ENCODE measurements at places on chromosomes 4 and X.

GRCh38 chrX:154797006-154797405 lies 8.3 kb downstream of the MPP1 start:
- no peak for DNase-seq

GRCh38 chrX:43910012-43910411 lies 27.8 kb upstream of the MAOB start:
- no peak for DNase-seq

DNA sequence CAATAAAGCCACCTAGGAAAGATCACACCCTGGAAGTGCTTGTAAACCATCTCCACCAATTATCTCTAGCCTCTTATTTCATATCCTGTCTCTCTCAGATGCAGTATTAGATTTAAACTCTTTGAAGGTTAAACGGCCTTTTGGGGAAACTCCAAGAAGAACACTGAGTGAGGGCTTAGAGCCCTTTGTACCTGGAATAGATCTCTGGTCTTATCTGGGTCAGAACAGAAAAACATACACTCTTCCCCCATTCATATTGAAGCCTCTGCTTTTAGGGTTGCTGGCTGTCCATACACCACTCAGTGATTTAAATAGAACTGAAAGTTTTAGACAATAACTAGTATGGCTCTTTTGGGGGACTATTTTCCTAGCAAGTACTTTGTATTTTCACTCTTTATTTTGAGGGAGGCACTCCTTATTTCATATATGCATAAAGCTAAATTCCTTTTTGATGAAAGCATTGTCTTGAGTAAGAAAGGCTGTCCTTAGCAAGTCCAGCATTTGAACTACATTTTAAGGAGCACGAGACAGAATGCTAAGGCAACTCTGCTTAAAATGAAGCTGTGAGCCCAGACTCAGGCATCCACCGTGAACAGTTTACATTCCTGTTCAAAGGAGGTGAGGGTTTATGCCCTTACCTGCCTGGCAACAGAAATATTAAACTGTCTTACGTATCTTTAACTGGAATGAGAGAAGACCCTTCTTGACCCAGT lies 17.4 kb downstream of the YY2 start:
- no peak for DNase-seq

- DNase-seq: no peak
Observed at GRCh38 chr4:140724760-140725159, 31.4 kb downstream of the TBC1D9 start.

- no peak for DNase-seq
Observed at GRCh38 chrX:17584248-17584681, 153.0 kb upstream of the SCML1 start.

DNA sequence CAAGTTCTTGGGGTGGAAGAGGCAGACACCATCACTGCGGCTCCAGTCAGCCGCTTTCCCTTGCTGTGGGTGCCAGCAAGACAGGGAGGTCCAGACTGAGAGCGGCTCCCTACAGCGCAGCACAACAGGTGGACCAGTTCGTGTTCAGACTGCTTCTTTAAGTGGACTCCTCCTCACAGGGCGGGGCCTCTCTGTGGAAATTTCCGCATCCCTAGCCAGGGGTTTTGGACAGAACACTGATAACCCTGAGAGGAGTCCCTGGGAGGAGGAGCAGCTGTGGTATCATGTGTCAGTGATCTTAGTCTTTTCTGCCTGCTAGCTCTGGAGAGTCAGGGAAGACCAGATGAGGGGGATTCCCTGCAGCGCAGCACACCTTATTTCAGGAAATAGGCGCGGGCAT lies 48.5 kb downstream of the MAGEC2 start:
- no peak for DNase-seq

DNA sequence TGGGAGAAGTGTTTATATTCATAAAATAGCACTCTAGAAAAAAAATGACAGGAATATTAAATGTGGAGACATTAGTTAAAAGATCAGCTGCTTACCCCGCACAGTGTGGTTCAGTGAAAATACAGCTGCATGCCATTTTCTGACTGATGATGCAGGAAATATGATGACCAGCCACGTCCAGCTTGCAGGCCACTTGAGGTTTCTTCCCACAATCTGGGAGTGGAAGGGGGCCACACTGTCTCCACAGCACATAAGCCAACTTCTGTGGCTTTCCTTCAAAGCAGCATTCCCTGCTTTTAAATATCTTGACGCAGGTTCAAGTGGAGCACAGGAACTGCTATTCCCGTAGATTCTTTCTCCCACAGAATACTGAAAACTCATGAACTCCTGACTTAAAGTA lies 173.4 kb upstream of the GALNT7 start:
- DNase-seq: no peak

DNA sequence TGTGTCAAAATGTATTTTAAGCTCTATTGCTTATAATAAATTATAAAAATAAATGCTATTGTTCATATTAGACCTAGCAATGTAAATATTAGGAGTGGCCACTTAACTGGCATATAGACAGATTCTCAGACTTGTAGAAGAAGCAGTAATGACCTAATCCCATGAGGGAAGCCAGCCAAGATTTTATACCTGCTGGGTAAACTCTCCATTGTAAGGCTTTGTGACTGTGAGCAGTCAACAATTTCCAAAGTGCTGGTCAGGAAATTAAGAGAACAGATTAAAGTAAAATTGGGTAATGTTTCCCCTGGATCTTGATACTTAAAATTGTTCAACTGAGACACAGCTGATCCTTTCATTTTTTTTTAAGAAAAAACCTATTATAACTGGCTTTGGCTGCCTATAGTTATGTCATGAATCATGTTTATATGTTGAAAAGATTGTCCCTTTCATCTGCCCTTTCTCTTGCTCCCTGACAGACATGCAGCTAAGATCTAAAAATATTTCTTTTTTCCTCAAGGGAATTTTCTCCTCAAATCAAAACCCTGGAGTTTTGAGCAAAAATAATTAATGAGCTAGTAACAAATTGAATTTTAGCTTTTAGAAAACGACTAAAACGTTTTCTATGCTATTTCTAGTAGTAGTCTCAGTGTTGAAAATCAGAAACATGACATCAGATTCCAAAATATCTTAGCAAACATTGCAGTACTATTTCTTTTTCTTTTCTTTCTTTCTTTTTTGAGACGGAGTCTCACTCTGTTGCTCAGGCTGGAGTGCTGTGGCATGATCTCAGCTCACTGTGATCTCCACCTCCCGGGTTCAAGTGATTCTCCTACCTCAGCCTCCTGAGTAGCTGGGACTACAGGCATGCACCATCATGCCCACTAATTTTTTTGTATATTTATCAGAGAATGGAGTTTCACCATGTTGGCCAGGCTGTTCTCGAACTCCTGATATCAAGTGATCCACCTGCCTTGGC lies 77.9 kb downstream of the ADGRL3 start:
- no peak for DNase-seq

- peak; percentile 19 for DNase-seq
Observed at GRCh38 chrX:7170898-7171297, 22.9 kb upstream of the PUDP start.

- DNase-seq: no peak
Observed at GRCh38 chr4:26069218-26069617, 155.2 kb downstream of the SMIM20 start.

- DNase-seq: no peak
Observed at GRCh38 chr4:81620442-81620841, 148.7 kb upstream of the RASGEF1B start.

GRCh38 chrX:153386097-153386496 lies 15.1 kb downstream of the PNMA6E start:
- no peak for DNase-seq

DNA sequence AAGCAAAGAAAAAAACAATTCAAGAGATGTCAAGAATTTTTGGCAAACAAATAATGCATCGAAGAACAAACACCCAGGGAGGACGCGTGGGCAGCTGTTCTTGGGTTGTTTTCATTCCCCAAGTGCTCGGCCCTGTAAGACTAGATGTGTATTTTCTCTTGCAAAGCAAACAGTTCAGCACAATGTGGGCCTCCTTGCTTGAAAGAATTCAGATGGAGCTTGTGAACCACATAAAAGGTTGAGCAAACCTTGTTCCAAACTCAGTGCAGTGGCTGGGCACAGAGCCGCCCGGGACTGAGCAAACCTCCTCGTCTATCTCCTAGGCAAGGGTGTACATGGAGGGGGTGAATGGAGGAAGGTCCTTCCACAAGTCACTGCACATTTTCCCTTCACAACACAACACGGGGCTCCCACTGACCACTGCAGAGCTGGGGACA lies 82.4 kb downstream of the HTRA3 start:
- DNase-seq: no peak

- no peak for DNase-seq
Observed at GRCh38 chr4:93529692-93530372, 298.7 kb upstream of the ATOH1 start.

DNA sequence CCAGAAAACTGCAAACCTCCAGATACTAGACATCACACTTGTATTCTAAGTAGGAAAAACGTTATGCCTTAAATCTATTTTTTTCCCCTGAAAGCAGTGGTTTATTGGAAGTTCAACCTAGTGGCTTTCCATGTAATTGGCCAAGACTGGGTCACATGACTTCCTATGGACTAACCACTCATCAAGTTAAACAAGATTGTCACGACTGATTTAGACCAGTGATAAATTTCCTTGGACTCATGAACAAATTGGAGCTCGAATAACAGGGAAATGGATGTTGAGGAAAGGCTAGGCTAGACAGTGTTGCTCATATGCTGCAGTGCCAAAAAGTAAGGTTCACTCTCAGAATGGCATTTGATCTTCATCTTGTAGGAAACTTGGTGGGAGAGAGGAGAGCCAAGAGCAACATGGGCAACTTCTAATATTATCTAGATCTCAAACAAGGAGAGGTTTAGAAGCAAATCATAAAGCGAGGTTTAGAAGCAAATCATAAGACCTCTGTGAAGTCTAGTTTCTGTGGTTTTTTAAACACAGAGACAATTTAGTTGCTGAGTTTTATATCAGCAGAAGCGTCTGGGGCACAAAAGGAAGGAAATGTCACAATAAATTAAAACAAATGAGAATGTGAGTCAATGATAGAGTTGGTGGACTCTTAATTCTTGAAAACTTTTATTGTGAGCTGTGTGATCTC lies 165.6 kb upstream of the BOD1L1 start:
- no peak for DNase-seq

GRCh38 chrX:155673338-155673737 lies 60.6 kb upstream of the TMLHE start:
- no peak for DNase-seq

DNA sequence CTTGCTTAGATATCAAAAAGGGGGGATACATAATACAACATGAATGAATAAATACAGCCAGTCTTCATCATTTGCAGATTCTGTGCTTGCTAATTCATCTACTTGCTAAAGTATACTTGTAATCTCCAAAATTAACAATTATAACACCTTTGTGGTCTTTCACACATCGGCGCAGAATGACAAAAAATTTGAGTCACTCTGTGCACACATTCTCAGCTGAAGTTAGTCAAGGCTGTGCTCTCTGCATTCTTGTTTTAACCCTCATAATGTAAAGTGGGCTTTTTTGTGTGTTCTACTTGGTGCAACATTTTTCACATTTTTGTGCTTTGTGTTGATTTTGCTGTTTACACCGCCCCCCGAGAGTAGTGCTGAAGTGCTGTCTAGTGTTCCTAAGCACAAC lies 65.8 kb upstream of the GPRIN3 start:
- no peak for DNase-seq

DNA sequence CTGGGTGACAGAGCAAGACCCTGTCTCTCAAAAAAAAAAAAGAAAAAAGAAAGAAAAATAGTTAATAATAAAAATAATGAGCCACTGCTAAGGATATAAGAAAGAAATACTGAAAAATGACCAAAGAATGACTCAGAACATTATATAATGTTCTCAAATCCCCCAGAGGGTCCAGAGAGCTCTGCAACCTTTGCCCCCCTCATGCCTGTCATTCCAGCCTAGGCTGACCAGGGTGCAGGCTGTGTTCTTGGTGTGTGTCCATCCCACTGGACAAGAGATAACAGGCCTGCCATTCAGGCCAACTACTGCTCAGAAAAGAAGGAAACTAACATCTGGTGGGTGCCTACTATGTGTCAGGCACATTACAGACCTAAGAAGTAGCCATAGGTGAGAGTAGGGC lies 72.7 kb upstream of the EDNRA start:
- no peak for DNase-seq

Data from stimulated activated CD8-positive, alpha-beta memory T cell treated with anti-CD3 and anti-CD28 coated beads, Interleukin-2, amount 100 ng/mL, for 48 hours (primary cell).